MV-4-11 (cell line): ENCODE measurements at places on chromosomes 1 and 21.

- DNase-seq, result no peak
Observed at GRCh38 chr1:148386617-148387016, 96.5 kb downstream of the PPIAL4G start.

DNA sequence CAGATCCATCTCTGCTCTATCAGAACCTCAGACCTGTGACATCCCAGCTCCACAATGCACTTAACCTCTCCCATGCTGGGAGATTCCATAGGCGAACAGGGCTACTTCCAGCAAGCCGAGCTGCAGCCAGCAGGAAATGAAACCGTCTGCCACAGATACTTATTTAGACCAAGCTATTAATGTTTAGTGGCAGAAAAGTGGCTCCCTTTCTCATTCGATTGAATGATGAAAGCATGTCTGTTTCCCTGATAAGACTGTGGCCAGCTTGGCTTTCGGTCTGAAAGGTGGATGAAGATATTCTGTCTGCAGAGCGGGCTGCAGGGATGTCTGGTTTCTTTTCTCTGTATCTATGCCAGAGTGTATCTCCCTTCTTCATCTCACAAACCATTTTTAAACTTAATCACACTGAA lies 146.4 kb downstream of the GREM2 start:
- no peak for DNase-seq

GRCh38 chr1:89954401-89954800 lies 40.5 kb upstream of the ZNF326 start:
- no peak for DNase-seq

GRCh38 chr1:28526886-28527285 lies 21.0 kb downstream of the RCC1 start:
- DNase-seq, result no peak

GRCh38 chr1:239811211-239811885 lies 280.3 kb upstream of the FMN2 start:
- DNase-seq, result no peak

DNA sequence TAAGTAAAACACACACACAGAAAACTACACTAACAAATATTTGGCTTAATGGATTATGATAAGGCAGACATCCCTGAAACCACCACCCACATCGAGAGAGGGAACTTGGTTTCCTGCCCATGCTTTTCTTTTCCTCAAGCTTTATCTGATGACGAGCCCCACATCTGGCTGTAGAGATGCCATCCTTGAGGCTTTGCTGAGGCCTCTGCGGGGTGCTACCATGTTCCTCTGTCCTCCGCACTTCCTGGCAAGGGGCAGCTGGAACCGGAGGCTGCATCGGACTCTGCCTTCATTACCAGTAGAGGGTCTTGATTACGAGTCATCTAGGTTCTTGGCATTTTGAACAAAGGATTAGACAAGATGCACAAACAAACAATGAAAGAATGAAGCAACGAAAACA lies 21.7 kb upstream of the C1orf174 start:
- no peak for DNase-seq

GRCh38 chr1:243831463-243831862 lies 18.6 kb downstream of the AKT3 start:
- no peak for DNase-seq

- DNase-seq, result no peak
Observed at GRCh38 chr1:78587211-78587610, 33.0 kb upstream of the IFI44L start.

- peak; percentile 40 for DNase-seq
Observed at GRCh38 chr1:21913763-21914162, 23.3 kb downstream of the HSPG2 start.

GRCh38 chr1:103948526-103948925 lies 198.8 kb downstream of the AMY1C start:
- peak; percentile 23 for DNase-seq
